Activated T-cell treated with anti-CD3 and anti-CD28 coated beads for 48 hours (primary cell): ENCODE measurements at places on chromosomes 13 and 19.

DNA sequence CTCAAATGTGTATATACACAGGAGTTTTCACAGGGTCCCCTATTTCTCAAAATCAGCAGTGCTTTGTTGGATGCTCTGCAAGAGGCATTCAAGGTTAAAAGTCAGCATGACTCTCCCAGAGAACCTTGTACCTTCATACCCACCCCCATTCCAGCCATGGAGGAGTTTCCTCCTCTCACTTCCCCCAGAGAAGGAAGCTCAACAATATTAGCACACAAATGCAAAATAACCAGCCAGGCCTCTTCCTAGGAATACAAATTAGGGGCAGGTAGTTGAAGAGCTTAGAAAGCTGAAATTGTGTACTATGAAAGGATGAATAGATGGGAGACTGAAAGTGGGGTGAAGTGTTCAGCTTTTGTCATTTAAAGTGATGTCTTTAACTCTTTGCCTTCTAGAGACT is 43.8 kb downstream of the SPRY2 start:
- DNase-seq = no peak

DNA sequence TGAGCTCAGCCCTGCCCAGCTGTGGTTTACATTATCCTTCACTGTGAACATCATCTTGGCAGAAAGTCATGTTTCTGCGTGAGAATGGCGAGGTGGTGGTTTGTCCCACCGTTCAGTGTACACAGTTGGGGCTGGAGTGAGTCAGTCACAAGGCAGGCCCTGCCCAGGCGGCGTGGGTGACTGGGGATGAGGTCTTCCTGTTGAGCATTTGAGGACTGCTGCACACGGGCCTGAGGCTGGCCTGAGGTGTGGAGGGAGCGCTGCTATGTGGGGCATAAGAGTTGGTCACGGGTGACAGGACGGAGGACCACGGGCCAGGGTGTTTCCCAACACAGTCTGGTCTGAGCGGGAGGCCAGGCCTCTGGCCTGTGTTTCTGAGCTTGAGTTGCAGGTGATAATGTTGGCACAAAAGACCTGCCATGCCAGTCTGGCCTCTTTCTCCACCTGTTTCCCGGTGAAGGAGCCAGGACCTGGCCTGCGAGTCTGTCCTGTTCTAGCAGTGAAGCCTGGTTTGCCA is 13.4 kb upstream of the C19orf33 start:
- DNase-seq = no peak

GRCh38 chr13:99215184-99215830 is 14.7 kb downstream of the UBAC2 start:
- no peak for DNase-seq

DNA sequence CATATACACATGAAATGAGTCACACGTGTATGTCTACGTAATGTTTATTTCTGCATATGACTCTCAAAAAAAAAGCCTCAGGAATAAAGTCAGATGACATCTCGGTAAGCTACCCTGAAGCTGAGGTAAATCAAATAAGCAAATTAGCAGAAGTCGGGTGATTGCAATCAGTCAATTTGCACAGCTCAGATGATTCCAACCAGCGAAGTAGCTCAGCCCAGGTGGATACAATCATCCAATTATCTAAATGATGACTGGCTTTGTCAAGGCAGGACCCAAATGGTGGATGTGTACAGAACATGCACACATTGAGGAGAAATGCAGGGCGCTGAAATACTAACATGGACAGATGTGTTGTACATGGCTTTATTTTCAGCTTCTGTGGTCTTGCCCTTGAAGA is 148.5 kb downstream of the ZNF486 start:
- DNase-seq = no peak

DNA sequence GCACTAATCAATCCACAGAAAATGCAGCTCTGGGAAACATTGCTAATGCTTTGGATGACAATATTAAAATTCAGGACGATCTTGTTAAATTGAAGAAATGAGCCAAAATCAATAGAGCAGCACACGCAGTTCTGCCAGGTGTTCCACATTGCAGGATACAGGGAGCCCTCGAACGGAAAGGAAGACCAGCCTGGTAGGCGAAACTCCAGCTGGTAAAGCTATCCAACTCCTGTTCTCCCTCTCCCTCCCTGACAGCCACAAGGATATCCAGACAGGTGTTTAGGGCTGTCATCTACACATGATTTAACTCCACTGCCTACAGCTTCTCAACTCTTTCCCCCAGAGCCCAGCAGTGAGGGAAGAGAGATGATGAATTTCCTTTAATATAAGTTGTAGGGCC is 67.7 kb downstream of the EPSTI1 start:
- no peak for DNase-seq

DNA sequence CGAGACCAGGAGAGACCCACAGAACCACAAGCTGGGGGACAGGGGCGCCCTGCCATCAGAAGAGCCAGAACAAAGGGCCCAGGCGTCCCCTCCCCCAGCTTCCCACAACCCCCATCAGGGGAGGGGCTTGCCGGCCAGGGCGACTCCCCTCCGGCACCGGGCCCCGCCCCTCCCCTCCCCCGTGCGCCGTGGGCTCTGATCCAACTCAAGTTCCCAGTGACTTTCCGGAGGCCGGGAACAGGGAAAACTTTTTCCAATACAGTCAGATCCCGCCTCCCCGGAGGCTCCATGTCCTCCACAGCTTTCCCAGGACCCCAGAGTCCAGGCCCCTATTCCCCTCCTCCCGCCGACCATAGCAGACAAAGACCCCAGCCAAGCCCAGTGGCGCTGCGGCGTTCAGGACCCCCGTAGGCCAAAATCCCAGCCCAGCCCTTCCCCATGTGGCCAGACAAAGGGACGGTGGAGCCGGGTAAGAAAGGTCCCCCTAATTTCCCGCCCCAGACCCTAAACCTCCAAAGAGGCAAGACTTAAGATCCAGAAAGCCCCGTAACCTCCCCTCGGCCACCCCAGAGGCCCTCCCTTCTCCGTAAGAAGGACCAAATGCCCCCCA is 673 bp downstream of the TEAD2 start:
- no peak for DNase-seq

GRCh38 chr19:44712864-44713515 is 14.0 kb downstream of the CEACAM16 start:
- DNase-seq = no peak

- DNase-seq = no peak
Measured at GRCh38 chr13:102897371-102898138, 51.7 kb downstream of the ERCC5 start.

DNA sequence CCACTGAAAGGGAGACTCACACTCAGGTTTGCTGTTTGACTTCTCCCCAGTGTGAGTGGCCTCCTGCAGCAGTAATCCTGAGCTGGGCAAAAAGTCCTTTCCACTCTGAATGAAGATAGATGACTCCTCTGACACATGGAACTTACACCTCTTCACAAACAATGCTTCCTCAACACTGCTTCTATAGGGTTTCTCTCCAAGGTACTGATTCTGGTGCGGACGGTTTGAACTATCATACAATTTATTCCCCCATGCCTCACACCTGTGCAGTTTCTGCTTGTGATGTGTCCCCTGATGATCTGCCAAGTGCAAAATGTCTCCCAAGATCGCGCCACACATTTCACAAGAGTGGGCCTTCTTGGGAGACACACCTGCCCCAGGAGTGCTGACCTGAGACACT is 7.6 kb downstream of the ZNF418 start:
- no peak for DNase-seq

- no peak for DNase-seq
Measured at GRCh38 chr13:74074723-74075122, 59.5 kb downstream of the KLF12 start.

DNA sequence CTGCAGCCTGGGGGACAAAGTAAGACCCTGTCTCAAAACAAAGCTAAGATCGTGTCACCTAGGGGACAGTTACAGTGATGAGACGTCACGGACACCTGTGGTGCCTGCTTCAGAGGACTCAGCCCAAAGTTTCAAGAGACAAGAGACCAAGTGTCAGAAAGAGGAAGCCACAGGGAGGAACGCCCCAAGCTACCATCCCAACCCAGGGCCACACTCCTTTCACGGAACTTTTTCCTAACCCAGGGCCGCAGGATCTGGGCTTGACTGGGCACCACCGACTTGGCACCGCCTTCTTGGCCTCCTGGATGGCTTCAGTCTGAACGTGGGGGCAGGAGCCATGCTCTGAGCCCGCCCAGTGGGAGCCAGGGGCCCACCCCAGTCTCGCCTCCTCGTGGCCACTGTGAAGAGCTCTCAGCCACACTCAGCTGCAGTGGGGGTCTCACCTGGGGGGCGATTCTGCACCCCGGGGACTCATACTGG is 8.5 kb downstream of the MOB3A start:
- no peak for DNase-seq

- no peak for DNase-seq
Measured at GRCh38 chr13:112058941-112059340, 8.0 kb upstream of the SOX1 start.

DNA sequence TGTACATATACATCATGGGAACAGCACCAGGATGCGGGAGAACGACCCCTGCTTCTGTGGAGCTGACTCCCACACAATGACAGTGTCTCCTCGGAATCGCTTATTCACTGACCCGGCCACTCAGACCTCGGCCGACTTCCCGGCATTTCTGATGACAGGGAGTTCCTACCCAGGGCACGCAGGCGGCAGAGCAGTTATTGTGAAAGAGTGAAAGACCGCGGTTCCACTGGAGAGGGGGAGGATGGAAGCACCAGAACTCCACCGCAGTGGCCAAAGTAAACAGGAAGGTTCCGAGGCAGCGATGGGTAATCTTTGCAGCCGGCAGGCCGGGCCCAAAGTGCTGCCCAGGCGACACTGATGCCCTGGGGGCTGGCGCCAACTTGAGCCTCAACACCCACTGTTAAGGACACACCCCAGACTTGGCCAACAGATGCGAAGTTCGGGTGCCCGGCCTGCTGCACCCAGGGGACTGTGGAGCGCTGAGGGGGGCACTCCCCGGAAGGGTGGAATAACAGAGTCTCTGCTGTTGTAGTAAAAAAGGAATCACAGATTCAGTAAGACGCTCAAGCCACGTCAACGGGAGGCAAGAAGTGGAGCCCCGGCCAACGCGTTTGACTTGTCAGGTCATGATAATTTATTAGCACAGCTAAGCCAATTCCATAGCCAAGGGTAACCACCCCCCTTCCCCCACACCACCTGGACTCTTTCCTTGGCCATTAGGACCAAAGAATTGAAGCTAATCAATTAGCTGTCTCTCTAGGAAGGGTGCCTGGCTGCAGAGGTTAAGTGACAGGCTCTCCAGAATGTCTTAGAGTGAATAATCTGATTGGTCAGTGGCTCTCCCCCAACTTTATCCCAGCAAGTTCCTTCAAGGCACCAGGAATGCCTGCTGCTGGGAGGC is 5.8 kb downstream of the MLLT1 start:
- DNase-seq = no peak

DNA sequence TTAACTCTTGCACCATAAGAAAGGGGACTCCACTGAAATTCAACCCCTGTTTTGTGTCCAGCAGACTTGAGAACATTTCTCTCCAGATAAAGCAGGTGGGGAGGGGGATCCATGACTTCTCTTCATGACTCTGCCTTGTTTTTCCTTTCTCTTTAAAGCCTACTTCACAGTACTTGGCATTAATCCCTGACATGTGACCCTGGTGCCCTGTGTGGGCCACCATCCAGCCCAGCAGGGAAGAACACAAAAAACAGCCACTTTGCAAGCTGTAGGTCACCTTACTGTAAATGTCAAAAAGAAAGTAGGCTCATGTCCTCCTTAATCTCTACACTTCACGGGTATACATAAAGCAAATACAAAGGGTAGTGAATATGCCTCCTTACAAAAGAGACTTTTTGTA is 30.3 kb upstream of the TPP2 start:
- no peak for DNase-seq

DNA sequence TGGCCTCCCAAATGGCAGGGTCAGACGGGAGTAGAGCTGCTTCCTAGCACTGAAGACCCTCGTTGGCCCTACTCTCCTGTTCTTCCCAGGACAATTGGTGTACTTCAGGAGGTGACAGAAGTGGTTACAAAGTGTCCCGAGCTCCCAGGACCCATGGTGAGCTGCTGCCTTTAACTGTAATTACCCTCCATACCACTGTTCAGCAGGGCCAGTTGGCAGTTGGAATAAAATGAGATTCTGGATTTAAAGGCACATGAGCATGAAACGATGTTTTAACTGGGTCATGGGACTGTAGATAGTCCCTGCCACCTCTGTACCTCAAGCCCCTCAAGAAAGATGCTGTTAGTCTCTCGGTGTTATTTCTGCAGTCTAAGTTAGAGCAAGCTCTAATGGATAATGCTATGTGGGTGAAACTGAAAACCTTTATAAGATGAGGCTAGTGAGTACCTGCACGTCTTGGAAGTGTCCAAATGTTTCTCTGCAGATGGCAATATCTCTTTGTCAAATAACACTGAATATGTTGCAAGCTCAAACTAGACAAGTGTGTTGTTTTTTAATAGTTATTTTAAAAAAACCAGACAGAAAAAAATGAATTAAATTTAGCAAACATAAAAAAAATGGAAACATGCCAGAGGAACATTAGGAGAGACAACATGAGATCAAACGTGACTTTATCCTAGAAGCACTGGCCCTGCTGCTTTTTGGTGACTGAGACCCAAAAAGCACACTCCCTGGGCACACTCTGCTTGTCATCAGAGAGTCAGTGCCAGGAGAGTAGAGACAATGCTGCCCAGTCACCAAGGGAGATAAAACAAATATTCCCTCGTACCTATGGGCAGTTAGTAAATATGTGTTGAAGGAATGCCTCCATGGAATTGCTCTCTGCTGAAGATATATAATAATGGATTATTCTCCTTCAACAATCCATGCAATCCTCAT is 266.3 kb downstream of the LMO7 start:
- no peak for DNase-seq

- DNase-seq = no peak
Measured at GRCh38 chr19:41123716-41124294, 9.6 kb downstream of the CYP2F1 start.

DNA sequence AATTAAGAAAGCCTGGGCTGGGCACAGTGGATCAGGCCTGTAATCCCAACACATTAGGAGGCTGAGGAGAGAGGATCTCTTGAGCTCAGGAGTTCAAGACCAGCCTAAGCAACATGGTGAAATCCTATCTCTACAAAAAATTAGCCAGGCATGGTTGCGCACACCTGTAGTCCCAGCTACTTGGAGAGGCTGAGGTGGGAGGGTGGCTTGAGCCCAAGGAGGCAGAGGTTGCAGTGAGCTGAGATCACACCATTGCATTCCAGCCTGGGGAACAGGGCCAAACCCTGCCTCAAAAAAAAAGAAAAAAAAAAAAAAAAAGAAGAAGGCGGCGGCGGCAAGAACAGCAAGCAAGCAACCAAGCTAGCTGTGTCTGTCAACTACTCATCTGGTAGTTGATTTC is 26.7 kb downstream of the TSC22D1 start:
- DNase-seq = no peak

- no peak for DNase-seq
Measured at GRCh38 chr19:1119475-1120217, 15.9 kb downstream of the GPX4 start.
